Panc1 (cell line): ENCODE measurements at places on chromosomes 2 and 18. TPM values are rescaled to one million over a fixed set of nuclear protein-coding genes. Genes with fewer than 3 reads are reported as not detected.
A peak's percentile ranks its signal among the peaks of the same experiment; 100 is the strongest.

GRCh38 chr2:219060821-219061791 is at the start of gene IHH:
Gene IHH (minus strand): TSS chr2:219060921. CDS start chr2:219060467, 454 bp downstream.
- peak within 1 kb of the TSS; percentile 18 for H3K4me3 ChIP-seq
- peaks cover 30% of the 10 kb centered on the region for H3K27me3 ChIP-seq
- no peak within 1 kb of the TSS for H3K27ac ChIP-seq
- H3K36me3 ChIP-seq: no peaks in the 10 kb centered on the region

GRCh38 chr2:9018534-9018933 is 15.1 kb upstream of the MBOAT2 start:
- H3K36me3 ChIP-seq: no peaks in the 10 kb centered on the region
- H3K4me3 ChIP-seq: peak overlapping the region; percentile 44
- no peak for DNase-seq
- peak overlapping the region; percentile 49; the same call in 1 of the 2 replicates for H3K27ac ChIP-seq
- H3K4me1 ChIP-seq: no peaks in the 10 kb centered on the region

- H3K27me3 ChIP-seq: no peaks in the 10 kb centered on the region
- H3K36me3 ChIP-seq: no peaks in the 10 kb centered on the region
- no peak for DNase-seq
- H3K27ac ChIP-seq: no peak overlapping the region
- H3K4me3 ChIP-seq: no peak overlapping the region
- H3K4me1 ChIP-seq: no peaks in the 10 kb centered on the region
Observed at GRCh38 chr2:147572622-147573021, 272.2 kb upstream of the ACVR2A start.

DNA sequence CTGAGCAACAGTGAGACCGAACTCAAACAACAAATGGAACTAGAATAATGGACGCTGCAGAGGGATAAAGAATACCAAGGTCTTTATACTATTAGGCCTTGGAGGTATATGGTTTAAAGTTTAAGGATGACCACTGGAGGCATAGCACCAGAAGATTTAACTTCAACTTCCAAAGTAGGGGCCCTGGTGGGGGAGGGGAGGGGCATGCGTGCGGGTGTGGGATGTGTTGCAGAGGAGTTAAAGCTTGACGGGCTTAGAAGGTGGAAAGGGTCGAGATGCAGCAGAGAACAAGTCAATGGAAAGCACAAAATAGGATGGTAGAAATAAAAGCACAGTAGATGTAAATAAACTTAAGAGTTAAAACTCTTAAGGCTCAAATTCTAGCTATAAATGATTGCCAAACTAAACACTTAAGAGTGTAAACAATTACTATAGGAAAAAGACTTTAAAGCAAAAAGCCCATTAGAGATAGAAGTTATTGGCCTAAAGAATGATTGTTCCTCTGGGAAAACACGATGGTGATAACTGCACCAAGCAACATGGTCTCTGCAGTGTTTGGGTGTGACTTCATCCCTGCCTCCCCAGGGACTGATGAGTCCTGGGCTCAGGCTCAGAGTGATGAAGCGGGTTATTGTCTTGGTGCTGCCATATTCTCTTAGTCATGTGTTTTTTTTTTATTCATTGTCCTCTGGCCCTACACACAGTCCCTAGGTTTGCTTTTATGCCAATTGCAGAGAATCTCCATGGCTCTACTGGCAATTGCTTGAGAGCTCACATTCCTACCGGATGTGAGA is 13.0 kb downstream of the RRM2 start:
- H3K4me1 ChIP-seq: peaks cover 34% of the 10 kb centered on the region
- H3K4me3 ChIP-seq: no peak overlapping the region
- no peaks in the 10 kb centered on the region for H3K27me3 ChIP-seq
- no peak for DNase-seq
- H3K27ac ChIP-seq: no peak overlapping the region

- H3K4me1 ChIP-seq: no peaks in the 10 kb centered on the region
- H3K4me3 ChIP-seq: no peak overlapping the region
- H3K27ac ChIP-seq: no peak overlapping the region
Observed at GRCh38 chr2:54336977-54337255, 80.9 kb upstream of the TSPYL6 start.

GRCh38 chr2:1665761-1666505 is 78.4 kb downstream of the PXDN start:
- no peaks in the 10 kb centered on the region for H3K4me1 ChIP-seq
- no peak overlapping the region for H3K4me3 ChIP-seq
- H3K27me3 ChIP-seq: no peaks in the 10 kb centered on the region
- DNase-seq: no peak
- H3K36me3 ChIP-seq: no peaks in the 10 kb centered on the region
- H3K27ac ChIP-seq: no peak overlapping the region

DNA sequence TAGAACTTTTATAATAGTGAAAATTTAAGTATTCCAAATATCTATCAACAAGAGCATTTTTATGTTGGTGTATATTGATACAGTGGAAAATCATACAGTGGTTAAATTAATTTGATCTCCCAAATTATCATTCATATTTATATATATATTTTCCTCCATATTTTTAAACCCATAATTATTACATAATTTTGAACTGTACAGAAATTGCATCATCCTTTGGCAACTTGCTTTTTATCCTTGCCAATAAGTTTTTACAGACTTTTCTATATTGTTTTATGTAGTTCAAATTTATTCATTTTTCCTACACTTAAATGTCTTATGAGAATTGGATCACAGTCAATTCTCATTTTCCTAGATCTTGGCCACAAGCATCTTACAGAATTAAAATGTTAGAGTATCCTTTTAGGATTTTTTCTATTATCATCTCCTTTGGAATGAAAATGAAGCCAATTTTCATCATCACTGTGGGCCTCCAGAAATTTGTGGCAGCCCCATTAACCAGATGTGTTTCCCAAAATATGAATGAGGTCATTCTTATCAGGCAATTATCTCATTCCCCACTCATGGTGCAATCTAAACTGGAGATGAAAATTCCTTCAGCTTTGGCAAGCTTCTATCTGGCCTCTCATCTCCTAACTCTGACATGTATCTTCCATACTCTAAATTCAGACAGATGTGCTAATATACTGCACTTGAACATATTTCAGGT is 94.2 kb upstream of the DLGAP1 start:
- no peak overlapping the region for H3K4me3 ChIP-seq
- H3K36me3 ChIP-seq: no peaks in the 10 kb centered on the region
- DNase-seq: no peak
- H3K27ac ChIP-seq: no peak overlapping the region
- H3K4me1 ChIP-seq: no peaks in the 10 kb centered on the region

GRCh38 chr2:239331560-239331959 is 69.3 kb downstream of the HDAC4 start:
- H3K4me3 ChIP-seq: no peak overlapping the region
- no peaks in the 10 kb centered on the region for H3K36me3 ChIP-seq
- peaks cover 12% of the 10 kb centered on the region for H3K4me1 ChIP-seq
- no peak overlapping the region for H3K27ac ChIP-seq
- H3K27me3 ChIP-seq: no peaks in the 10 kb centered on the region

DNA sequence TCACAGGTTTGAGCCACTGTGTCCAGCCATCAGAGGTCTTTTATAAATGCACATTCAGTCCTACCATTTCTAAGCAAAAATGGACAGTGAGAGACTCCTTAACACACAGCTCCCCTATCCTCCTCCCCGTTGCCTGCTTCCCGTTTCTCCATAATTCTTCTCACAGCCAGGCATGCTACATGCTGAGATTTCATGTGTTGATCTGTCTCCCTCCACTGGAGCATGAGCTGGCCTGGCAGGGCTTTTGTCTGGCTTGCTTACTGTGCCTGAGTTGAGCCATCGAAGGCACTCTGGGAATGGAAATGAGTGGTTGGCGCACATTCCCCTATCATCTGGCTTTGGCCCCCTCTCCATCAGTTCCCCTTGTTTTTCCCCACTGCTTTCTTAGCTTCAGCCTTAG is 413.5 kb downstream of the PTPRM start:
- no peak for DNase-seq
- H3K36me3 ChIP-seq: no peaks in the 10 kb centered on the region
- H3K27ac ChIP-seq: no peak overlapping the region
- H3K4me3 ChIP-seq: no peak overlapping the region
- no peaks in the 10 kb centered on the region for H3K27me3 ChIP-seq
- no peaks in the 10 kb centered on the region for H3K4me1 ChIP-seq

EML6 gene
- 6.3 TPM for total RNA-seq

RIT2 gene
- total RNA-seq: not detected

LIPG gene
- total RNA-seq: 92.0 TPM

UCN gene
- total RNA-seq: 4.4 TPM
